Fibroblast of skin of back (primary cell): ENCODE measurements at places on chromosomes 5 and 9.
A peak's percentile ranks its signal among the peaks of the same experiment; 100 is the strongest.

DNA sequence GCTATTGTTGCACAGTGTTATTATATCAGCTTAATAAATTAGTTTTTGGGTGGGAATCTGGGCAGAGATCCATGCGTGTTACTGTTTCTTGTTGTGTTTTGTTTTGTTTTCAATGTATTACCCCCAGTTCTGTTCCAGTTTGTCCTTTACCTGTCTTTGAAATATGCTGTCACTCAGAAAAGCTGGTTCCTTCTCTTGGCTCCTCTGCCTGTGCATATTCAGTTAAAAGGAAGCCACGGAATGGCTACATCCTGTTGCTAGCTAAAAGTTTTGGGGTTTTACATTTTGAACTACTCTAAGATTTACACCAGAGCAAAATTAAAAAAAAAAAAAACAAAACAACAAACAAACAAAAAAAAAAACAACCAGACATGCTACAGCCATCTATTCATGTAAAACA lies 374.9 kb upstream of the RORB start:
- no peak for DNase-seq

DNA sequence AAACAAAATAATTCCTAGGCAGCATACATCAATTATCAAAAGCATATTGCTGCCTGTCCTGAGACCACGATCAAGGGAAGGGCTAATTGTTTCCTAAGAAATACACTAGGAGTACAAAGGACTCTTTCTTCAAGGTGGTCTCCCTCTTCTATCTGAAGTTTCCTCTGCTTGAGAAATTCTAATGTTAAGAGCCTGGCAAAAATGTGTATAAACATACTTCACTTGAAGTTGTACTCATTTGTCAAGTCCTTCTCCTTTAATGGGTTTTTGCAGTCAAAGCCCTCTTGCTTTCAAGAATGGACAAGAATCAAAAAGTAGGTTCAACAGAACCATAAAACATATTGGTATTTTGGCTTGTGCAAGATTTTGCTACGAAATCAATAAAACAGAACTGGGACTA lies 31.1 kb downstream of the UBTD2 start:
- no peak for DNase-seq

GRCh38 chr5:37717613-37718431 lies 122.0 kb downstream of the GDNF start:
- DNase-seq: peak; percentile 90

DNA sequence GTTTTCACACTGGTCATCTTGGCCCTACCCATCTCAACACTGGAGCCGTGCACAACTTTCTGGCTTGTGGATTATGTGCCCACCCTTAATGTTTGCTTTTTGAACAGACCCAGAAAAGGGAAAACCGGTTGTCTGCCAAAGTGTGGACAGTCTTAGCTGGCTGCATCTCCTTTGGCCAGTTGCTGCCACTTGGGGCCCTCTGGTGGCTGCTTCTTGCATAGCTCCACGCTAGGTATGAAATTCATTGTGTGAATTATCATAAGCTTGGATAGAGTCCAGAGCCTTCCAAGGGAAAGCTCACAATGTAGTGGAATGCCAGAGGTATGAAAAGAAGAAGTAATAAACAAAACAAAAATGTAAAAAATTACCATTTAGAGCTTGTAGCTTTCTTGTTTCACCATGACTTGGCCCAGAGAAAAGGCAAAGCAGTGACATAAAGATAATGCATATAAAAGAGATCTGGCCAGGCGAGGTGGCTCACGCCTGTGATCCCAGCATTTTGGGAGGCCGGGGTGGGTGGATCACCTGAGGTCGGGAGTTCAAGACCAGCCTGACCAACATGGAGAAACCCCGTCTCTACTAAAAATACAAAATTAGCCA lies 12.5 kb upstream of the SLC36A3 start:
- DNase-seq: peak; percentile 65

DNA sequence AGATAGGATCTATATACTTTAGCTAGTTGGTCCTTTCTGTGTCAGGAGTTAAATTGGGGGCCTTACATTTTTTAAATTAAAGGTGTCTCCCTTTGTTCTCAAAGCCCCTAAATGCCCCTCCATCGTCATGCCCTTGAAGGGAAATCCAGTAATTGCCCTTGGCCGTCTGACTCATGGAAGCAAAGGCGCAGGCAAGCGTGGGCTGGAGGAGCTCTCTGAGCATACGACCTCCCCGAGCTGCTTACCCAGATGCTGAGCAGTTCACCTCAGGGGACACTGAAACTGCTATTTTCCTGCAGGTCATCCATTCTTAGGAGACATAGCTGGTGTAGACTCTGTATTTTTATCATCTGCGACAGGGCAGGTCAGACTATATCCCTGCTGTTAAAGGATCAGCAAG lies 23.0 kb downstream of the PCSK1 start:
- DNase-seq: no peak

DNA sequence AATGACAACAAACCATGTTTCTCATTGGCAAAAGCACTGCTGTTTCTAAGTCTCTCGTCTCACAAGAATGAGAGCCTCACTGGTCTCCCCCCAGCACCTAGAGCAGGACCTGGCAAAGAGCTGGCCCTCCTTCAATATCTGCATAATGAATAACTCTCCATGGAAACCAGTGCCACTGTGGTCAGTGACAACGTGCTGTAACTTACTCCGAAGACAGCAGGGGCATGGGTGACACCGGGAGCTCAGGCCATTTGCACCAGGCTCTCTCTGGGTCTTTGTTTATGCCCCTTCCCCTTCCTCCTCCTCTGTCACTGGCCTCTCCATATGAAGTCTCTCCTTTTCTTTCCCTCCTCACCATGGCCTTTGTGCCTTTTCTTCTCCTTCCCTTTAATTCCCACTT lies 33.3 kb downstream of the TAS2R1 start:
- no peak for DNase-seq

GRCh38 chr5:176319827-176320554 lies 41.6 kb downstream of the KIAA1191 start:
- DNase-seq: no peak

GRCh38 chr9:17744786-17745185 lies 165.9 kb downstream of the SH3GL2 start:
- peak; percentile 19 for DNase-seq

- no peak for DNase-seq
Measured at GRCh38 chr5:178711572-178711971, 18.9 kb downstream of the ZNF354A start.

DNA sequence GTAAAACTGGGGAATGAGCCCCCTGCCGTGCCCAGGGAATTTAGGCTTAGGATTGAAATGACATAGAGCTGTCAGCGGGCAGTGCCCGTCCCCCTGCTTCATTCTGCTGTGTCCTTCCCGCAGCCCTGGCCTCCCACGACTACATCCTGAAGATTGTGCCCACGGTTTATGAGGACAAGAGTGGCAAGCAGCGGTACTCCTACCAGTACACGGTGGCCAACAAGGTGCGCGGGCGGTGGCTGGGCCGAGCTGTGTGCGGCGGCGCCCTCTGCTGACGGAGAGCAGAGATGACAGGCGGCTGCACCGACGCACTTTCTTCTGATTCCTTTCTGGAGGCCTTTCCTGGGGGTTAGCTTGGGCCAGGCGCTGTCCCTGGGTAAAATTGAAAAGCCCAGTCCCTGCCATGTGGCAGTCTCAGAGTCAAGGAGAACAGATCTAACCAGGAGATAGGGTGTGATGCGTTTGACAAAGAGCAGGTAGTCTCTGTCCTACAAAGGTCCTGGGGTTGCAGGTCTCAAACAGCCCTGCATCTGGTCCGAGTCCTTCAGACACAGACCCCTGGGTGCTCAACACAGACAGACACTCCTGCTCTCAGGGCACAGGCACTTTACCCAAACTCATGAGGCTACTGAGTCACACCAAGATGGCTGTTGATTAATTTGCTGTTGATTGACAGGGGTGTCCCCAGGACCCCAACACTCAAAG lies 26.8 kb upstream of the RPL26L1 start:
- peak; percentile 61 for DNase-seq

DNA sequence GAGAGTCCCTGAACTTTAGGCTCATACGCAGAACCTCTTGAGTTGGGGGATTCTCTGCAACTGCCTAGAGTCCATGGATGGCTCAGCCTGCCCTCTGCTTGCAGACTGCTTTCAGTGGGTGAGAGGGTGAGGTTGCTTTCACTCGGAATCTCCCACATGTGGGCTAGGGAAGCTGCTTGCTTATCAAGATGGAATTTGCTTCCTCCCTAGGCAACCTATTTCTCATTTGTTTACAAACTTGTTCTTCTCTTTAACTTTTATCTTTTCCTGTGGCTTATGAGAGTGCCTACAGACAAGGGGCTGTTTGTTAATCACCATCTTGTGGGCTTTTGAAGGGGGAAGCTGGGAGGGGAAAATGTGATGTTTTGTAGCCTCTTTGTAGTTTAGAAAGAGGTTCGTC lies 10.0 kb downstream of the TLE4 start:
- peak; percentile 73 for DNase-seq

DNA sequence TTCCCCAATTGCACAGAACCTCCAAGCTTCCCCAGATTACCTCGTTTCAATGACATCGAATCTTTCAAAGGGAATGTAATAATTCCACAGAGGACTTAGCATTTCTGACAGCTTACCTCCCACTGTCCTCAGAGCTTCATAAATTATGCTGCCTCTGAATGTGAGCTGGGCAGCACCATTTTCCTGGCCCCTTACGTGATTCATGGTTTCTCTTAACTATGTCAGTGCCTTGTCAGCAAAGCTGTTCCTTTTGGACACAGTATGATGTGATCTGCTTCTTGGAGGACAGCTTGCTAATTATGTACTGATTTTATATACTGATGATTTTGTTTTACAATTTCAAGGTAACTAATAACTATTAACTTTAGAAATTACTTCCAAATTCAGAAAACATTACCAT lies 27.7 kb upstream of the SSBP2 start:
- DNase-seq: peak; percentile 68

- DNase-seq: no peak
Measured at GRCh38 chr5:50447941-50448340, 6.9 kb upstream of the EMB start.

DNA sequence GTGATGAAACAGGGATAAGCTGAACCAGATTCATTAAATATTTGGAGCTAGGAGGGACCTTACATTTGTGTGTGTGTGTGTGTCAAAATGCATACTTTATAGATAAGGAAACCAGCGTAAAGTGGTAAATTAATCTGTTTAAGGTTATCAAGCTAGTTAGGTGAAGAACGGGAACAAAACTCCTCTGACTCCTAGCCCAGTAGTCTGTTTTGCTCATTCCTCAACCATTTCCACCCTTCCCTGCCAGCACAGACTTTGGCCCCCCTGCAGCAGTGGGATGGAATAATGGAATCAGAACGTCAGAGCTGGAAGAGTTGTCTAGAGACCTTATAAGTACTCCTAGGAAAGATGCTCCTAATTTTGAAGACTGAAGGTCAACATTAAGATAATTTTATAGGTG lies 6.5 kb downstream of the AGXT2 start:
- no peak for DNase-seq

- DNase-seq: peak; percentile 4
Measured at GRCh38 chr5:130651440-130651839, 513.6 kb downstream of the HINT1 start.

DNA sequence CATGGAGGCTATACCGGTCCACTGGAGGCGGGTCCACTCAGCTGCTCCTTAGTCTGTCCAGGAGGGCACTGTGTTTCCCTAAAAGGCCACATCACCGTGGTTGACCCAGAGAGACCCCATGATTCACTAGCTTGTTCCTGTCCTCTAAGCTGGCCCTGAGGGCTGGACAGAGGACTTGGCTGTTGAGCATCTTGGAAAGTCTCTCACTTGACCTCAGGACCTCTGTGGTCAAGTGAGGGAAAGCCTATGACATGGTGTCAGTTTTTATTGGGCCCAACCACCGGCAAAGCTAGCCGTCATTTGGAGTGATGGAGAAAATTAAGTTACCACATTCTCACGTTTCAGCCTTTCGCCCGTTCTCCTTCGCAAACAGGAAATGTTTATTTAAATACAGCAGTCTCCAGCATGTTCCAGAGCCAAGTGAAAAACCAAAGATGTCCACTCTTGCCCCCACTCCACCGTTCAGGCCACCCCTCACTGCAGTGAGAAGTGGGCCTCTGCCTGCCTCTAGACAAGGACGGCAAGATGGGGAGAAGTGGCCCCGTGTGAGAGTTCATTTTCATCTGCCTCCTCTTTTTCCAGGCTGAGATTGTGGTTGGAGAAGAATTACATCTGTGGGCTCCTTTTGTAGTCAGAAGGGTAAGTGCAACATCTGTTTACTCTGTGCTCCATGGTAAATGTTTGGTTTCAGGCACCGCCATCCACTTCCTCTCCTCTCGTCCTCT lies 4.4 kb downstream of the SLIT3 start:
- no peak for DNase-seq

DNA sequence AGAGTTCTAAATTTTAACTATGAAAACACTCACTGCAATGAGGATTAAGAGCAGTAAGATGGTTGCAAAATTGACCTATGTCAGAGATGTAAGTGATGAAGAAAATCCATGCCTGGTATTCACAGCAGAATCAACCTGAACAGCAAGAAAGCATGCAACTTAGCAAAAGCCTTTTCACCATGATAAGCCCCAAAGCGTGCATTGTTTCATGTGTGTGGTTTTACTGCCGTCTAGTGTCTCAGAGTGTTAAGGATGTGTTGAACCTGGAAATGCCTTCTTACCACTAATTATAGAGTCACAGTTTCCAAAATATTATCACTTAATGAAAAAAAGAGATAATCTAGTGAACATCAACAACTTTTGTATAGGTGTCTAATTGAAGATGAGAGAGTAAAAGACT lies 415.2 kb upstream of the TRPC7 start:
- DNase-seq: no peak

GRCh38 chr5:53397845-53398244 lies 82.6 kb upstream of the FST start:
- peak; percentile 97 for DNase-seq

DNA sequence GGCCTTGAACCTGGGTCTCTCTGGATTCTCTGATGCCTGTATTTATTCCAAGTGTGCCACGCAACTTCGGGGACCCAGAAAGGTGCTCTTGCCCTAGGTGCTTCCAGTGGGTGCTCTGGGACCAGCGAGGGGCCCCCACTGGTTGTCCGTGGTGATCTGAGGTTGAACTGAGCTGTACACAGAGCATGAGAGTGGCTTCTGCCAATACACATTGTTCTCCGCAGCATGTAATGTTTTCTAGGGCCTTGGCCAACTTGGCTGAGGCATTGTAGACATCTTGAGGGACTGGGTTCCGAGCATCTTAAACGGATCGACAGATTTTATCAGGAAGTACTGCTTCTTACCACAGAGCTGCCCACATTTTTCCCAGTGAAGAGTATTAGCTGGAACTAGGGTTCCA lies 117.9 kb downstream of the MTX3 start:
- no peak for DNase-seq

GRCh38 chr9:115109486-115109885 lies 8.5 kb downstream of the TNC start:
- peak; percentile 92 for DNase-seq

DNA sequence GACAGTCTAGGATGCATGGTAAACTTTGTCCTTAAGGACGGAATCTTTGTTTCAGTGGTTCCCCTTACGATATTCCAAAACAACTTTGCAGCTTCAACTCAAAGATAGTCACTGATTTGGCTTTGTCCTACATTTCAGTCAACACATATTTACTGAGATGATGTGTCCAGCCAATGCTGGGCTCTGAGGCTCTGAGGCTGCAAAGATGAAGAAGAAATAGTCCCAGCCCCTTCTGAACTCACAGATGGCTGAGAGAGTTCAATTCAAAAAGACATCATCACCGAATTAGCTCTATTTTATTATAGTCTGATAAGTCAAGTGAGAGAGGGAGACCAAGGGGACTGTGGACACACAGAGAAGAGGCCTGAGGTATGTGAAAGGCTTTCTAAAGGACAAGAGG lies 544.0 kb downstream of the ACTL7B start:
- DNase-seq: no peak

GRCh38 chr5:72847989-72848473 lies 31.6 kb downstream of the TNPO1 start:
- peak; percentile 95 for DNase-seq

- no peak for DNase-seq
Measured at GRCh38 chr5:128202320-128202719, 118.8 kb downstream of the SLC12A2 start.
